ENCODE measurements at places on chromosomes 12 and 14.

- DNase-seq = no peak
Observed at GRCh38 chr14:81324011-81324410, 76.1 kb downstream of the STON2 start.

- DNase-seq = peak; percentile 0
Observed at GRCh38 chr12:131171029-131171428, 217.3 kb downstream of the ADGRD1 start.

DNA sequence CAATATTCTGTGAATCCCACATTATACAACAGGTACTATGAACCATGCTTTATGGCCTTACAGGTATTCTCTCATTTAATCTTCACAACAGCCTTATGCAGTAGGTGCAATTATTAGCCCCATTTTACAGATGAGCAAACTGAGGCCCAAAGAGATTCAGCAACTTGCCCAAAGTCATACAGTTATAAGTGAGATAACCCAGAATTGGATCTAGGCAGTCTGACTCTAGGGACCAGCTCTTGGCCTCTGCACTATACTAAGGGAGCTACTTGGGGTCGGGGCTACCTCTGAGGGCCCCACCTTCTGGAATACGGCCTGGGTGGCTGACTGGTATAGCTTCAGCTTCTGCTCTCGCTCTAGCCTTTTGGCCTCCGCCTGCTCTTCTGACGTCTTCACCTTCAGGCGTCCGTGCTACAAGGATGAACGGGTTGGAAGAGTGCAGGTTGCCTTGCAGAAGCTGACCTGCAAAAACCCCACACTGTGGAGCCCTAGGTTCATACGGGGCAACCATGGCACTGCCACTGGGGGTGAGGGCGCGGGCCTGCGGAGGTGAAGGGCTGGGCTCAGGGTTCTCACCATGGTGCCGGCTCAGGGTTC lies 762 bp downstream of the RABGGTA start:
- DNase-seq = no peak

DNA sequence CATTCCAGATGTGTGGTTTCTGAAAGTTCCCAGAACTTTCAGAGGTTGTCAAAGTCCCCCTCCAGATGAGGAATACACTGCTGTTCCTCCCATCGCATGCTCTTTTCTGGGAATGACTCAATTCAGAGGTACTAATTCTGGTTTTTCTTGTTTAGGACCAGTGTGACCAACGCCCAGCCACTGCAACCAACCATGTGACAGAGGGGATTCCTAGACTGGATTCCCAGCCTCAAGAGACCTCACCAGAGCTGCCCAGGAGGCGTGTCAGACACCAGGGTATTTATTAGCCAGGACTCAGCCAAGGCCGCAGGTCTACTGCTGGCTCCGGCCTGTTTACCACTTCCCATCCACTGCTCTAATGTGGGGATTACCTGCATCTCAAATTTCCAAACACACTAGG lies 24.2 kb downstream of the TRAFD1 start:
- DNase-seq = no peak

DNA sequence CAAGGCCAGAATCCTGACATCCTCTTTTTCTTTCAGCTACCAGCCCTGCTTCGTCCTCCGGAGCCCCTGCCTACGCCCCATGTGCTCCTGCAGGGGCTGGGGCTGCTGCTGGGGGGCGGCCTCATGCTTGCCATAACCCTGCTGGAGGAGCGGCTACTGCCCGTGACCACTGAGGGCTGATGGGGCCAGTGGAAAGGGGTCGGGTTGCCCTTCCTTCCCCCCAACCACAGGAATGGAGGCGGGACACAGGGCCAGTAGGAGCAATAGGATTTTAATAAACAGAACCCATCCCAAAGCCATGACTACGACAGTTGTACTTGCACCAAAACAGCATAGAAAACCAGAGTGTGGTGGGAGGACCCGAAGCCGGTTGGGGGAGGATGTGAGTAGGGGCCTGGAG lies 7.7 kb downstream of the SLC39A5 start:
- no peak for DNase-seq

DNA sequence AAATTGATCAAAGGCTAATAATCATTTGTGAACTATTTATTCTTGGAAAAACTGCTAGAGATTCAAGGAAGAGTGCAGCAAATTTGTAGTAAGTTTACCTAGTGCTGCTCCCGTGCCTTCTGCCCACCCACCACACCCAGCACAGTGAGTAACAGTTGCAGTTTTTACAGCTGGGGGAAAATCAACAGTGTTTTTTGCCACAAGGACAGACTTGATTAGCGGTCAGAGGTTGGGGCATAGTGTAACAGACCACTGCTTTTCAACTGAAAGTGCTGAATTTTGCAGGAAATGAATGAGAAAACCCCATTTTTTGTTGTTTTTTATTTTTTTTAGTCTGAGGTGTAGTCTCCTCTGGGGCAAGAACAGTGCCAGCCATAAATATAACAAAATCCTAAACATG lies 7.5 kb upstream of the KLRK1 start:
- DNase-seq = no peak

- DNase-seq = no peak
Observed at GRCh38 chr14:90504643-90505042, 107.8 kb downstream of the CALM1 start.

- DNase-seq = no peak
Observed at GRCh38 chr12:53575502-53576249, 50.5 kb downstream of the ATF7 start.

- no peak for DNase-seq
Observed at GRCh38 chr14:103330536-103330935, 3.5 kb upstream of the EIF5 start.

DNA sequence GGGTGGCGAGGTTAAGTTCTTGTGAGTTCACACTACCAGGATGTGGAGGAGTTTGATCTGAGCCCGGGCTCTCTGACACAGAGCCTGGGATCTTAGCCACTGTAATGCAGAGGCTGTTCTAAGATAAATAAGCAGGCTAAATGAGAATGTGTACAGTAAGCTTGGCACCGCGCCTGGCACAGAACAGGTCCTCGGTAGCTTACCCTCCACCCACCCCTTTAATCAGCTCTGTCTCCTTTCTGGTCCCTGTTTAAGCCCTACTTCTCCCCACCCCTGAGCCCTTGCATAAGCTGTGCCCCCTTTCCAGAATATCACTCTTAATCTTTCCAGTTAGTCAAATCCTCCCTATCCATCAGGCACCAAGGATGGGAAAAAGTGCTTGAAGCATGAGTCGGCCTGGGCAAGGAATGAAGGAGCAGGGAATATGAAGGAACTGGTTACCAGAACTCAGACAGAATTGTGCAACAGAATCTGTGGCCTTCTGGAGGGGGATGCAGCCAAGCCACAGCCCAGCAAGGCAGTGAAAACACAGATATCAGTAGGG lies 32.8 kb upstream of the CMKLR1 start:
- peak; percentile 23 for DNase-seq

- DNase-seq = no peak
Observed at GRCh38 chr12:127560041-127560478, 706.9 kb upstream of the TMEM132C start.

DNA sequence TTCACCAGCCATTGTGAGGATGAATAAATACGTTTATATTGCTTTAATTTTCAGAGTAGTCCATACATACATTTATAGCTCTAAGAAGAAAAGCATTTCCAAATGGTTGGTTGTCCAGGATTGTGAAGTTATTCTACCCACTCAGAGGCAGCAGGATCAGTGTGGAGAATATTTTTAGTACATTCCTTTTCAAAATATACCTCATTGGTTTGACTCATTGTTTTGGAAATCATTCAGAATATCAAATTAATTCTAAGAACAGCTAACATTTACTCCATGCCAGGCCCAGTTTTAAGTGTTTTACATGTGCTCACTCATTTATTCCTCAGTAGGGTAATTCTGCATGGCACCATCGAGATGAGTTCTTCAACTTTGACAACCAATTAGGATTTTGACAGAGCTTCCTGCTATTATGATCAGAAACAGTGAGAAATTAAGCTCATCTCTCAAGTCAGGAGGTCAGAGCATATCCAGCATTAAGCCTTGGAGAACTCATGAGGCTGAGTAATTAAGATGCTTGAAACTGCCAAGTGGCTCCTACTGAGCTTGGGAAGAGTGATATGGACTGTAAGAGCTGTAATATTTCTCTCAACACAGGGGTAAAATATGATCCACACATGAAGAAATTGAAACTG lies 153.3 kb upstream of the CLEC14A start:
- no peak for DNase-seq

DNA sequence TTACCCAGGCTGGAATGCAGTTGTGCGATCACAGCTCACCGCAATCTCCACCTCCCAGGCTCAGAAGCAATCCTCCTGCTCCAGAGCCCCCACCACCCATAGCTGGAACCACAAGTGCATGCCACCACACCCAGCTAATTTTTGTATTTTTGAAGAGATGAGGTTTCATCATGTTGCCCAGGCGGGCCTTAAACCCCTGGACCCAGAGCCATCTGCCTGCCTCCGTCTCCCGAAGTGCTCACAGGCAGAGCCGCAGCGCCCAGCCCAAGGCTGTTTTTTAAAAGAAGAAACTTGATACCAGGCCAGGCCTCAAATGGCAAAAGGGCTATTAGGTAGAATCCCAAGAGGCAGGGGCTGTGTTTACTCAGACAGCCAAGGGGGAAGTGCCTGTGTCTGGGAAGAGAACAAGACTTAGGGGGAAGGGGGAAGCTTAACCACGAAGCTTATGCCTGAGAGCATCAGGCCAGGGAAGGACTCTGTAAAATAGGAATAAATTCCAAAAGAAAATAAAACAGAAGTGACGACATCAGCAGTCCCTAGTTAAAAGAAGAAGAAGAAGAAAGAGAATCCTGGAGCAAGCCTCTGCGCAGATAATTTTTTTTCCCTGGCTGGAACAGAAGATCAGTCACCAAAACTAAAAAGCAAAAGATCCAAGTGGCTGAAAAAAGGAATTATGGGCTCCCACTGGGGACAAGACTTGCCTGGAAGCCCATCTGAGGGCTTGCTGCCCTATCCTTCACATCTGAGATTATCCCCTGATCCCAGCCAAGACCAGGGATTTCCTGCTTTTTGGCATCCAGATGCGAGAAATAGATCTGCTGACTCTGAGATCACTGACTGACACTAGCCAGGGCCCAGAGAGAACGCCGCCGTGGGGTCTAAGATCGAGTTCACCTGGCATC lies 170.5 kb downstream of the NDUFA12 start:
- peak; percentile 19 for DNase-seq

DNA sequence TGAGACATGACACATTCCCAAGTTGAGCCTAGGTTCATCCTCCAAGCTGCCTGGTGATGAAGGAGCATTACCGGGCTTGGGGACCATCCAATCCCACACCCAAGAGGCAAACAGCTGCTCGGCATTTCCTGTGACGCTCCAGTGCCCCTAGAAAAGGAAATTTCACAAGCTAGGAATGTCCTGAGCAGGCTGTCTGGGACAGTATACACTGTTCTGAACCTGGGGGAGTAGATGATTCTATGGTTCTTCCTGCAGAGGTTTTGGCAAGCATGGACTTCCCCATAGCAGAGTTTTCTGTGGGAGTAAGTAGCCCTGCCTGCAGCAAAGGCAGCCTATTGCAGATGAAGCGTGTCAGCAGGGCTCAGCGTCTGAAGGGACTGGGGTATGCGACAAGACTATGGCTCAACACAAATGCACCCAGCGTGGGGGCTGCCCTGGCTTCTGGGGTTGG lies 47.4 kb upstream of the SRSF5 start:
- peak; percentile 90 for DNase-seq

- DNase-seq = no peak
Observed at GRCh38 chr14:33972583-33973081, 21.8 kb upstream of the EGLN3 start.

- no peak for DNase-seq
Observed at GRCh38 chr12:75155962-75156361, 53.7 kb downstream of the KCNC2 start.

GRCh38 chr14:71931492-71932228 lies 569 bp upstream of the RGS6 start:
- no peak for DNase-seq

GRCh38 chr14:77838831-77839511 lies 39.1 kb downstream of the ADCK1 start:
- DNase-seq = no peak

DNA sequence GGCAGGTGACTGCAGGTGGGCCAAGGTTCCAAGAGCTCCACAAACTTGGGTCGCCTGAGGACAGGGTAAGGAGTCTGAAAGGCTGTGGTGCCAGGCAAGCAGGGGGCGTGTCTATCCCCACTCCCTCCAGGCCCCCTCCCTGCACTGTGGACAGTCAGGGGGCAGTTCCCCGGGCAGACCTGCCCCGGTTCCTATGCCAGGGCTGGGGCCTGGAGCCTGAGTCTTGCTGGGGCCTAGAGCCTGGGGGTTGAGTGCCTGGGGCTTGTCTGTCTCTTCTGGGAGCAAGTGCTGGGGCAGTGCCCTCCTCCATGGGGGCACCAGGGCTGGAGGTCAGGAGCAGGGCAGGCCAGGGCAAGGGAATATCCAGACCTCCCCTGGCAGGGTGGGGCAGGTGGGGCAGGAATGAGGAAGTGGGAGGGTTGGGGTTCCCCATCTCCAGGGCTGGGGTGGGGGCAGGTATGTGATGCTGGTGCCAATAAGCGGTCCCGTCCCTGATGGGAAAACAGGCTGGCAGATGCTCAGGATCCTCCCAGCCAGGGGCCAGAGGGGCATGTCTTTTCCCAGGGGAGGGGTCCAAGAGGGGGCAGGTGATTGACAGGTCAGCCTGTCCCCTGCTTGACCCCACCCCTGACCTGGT lies 11.9 kb upstream of the TNFAIP2 start:
- no peak for DNase-seq

DNA sequence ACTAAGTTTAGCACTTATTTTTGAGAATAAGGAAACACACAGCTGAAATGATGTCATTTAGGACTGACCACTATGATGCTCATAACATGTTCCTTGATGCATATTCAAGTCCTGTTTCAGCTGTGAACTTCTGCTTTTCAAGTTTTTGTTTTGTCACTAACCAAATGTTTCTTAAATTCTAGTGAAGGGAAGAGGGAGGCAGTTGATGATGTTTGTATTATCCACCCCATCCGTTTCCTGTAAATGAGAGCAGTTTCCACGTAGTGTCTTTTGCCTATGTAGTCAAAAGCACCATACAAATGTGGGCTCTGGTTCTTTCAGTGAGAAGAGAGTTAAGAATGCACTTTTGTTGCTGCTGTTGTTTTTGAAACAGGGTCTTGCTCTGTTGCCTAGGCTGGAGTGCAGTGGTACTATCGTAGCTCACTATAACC lies 491.8 kb downstream of the PCNX1 start:
- no peak for DNase-seq

- no peak for DNase-seq
Observed at GRCh38 chr12:73225941-73226340, 953.8 kb downstream of the TRHDE start.

- DNase-seq = no peak
Observed at GRCh38 chr14:104771374-104771773, 18.4 kb downstream of the SIVA1 start.

All from AG04449 (cell line).